ENCODE measurements at places on chromosomes 2 and 18.

DNA sequence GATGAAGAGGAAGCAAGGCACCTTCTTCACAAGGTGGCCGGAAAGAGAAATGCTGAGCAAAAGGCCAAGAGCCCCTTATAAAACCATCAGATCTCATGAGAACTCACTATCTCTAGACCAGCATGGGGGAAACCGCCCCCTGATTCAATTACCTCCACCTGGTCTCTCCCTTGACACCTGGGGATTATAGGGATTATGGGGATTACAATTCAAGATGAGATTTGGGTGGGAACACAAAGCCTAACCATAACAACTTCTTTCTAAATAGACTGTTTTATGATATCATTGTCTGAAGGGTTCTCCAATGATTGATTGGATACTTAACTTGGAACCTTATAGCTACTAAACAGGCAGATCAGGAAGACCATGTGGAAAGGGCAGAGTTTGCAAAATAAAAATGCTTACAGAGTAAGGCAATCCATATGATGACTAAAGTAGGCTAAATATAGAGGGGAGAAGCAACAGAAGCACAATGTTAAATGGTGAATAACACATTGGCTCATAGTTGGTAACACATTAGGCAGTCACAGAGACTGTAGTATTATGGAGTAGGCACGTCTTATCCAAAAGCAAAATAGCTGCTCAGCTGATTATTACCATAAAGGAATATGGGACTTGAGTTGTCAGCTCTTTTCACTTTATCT is 179.0 kb downstream of the BARD1 start:
- peak; percentile 37 for DNase-seq

DNA sequence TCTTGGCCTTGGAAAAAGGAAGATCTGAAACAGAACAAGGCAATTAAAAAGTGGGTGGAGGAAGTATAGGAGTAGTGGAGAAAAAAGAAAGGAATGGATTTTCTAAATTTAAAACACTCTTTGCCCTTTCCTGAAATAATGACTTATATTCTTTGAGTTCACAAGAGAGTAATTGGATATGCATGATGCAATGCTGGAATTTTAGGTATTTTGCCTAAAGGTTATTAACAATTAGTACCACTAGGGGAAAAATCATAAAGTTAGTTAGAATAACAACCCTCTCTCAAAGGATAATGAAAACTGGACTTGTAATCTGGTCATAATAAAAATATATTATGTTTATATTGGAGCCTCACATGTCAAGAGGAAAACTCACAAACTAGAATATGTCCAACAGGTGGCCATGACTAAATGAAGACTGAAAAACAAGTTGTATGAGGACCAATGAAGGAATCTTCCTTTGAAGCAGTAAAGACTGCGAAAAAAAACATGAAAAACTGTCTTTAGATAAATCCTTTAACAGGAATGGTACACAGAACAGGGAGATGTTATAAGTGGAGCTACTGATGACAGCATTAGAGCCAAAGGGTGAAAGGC is 281.8 kb downstream of the NCKAP5 start:
- peak; percentile 73 for DNase-seq

DNA sequence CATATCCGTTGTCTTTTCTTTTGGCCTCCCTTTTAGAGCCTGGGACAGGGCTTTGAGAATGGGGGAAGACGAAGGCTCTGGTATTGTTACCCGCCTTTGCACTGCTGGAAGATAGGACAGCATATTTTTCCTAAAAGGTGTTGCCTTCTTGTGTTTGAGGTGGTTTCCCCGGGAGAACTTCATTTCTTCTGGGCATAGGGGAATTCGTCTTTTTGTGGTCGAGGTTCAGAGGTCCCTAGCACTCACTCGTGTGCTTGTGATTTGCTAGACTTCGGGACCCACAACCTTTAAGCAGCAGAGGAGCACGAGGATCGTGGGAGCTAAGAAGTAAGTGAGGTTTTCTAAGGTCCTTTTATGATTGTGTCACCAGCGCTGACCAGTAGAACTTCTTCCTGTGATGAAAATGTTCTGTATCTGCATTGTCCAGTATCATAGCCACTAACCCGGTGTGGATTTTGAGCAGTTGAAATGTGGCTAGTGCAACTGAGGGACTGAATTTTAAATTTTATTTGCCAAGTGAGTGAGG is 611 bp downstream of the ZNF512 start:
- peak; percentile 32 for DNase-seq

GRCh38 chr2:75640621-75641121 is 5.9 kb upstream of the MRPL19 start:
- DNase-seq = peak; percentile 84

DNA sequence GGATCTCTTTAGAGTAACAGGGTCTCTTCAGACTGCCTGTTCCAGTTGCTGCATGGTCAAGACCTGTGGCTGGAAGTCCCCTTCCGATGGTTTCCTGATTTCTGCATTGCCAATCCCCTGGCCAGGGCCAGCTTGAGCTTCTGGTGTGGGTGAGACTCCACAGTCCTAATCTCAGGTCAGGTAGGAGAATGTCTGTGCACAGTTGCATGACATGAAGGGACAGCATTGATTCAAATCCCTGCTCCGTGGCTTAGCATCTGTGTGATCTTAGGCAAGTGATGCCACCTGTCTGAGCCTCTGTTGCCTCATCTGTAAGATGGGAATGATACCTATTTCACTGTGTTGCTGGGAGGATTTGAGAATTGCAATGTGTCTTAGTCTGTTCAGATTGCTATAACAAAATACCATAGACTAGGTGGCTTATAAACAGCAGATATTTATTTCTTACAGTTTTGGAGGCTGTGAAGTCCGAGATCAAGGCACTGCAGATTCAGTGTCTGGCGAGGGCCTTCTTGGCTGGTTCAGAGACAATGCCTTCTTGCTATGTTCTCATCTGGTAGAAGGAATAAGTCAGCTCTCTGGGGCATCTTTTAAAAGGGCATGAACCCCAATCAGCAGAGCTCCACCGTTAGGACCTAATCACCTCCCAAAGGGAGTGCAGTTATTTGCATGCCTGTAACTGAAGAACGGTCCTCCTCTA is 66.2 kb downstream of the ATOH8 start:
- DNase-seq = no peak

DNA sequence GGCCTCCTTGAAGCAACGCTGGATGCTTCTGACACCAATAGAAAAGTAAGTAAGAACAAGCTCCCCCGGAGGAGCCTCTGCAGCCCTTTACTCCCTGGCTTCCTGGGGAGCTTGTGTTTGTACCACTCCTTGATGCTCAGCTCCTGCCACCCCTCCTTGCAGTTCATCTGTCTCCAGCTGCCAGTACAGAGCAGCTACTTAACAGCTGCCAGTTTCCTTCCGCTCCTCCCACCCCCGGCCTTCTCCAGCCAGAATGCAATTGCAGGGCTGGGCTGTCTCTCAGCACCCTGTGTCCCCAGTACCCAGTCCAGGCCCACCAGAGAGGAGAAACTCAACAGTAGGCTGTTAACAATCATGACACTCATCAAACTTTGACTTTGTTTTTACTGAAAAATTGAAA is 109.4 kb downstream of the AOX1 start:
- no peak for DNase-seq

DNA sequence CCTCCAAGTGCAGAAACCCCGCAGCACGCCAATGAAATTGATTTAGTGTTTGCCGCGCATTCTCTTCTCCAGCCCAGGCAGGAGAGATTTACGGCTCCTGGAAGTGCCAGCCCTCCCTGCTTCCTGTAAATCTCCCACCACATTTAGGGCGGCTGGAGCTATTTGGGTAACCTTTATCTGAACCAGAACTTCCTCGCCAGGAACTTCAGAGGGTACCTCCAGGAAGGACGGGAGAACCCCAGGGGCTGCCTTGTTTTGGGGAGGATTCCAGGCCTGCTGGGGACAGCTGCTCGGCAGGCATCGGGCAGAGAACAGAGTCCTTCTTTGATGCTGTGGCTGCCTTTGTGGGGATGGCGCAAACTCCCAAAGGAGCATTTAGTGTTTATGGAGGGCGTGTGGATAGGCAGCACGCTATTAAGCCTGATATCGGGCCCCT is 122.0 kb upstream of the MYCN start:
- no peak for DNase-seq

DNA sequence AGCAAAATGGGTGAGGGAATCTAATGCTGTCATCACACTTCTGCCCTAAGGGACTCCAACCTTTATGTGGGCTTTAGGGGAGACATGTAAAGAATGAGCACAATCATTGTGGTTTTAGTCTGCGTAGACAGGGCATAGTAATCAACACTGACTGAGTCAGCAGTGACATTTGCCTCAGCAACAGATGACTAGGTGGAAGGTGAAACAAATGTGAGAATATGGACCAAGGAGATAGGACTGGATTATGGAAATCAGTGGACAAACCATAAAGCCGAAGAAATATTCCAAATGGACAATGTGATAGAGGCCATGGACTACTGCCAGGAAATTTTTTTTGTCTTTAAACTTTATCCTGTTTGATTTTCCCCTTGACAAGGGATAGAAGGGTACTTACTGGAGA is 83.9 kb downstream of the PDK1 start:
- DNase-seq = peak; percentile 97

- DNase-seq = no peak
Measured at GRCh38 chr2:218746960-218747359, 35.0 kb upstream of the CYP27A1 start.

GRCh38 chr2:66574701-66575624 is 140.0 kb downstream of the MEIS1 start:
- DNase-seq = peak; percentile 91

DNA sequence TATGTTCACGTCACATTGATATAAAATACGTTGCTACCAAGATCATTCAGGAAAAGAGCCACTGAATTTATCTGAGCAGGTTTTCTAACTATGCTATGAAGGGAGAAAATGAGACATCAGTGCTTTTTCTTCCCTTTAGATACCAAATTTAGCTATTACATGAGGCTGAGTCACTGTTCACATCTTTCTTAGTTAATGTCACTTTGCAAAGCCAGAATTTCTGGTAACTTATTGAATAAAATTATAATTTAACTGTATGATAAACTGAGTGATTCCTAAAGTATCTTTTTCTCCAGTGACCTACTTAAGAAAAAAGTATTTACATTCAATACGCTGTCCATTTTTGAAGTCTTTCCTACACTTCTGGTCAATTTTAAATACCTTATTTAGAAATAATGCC is 22.7 kb downstream of the C1D start:
- peak; percentile 42 for DNase-seq

DNA sequence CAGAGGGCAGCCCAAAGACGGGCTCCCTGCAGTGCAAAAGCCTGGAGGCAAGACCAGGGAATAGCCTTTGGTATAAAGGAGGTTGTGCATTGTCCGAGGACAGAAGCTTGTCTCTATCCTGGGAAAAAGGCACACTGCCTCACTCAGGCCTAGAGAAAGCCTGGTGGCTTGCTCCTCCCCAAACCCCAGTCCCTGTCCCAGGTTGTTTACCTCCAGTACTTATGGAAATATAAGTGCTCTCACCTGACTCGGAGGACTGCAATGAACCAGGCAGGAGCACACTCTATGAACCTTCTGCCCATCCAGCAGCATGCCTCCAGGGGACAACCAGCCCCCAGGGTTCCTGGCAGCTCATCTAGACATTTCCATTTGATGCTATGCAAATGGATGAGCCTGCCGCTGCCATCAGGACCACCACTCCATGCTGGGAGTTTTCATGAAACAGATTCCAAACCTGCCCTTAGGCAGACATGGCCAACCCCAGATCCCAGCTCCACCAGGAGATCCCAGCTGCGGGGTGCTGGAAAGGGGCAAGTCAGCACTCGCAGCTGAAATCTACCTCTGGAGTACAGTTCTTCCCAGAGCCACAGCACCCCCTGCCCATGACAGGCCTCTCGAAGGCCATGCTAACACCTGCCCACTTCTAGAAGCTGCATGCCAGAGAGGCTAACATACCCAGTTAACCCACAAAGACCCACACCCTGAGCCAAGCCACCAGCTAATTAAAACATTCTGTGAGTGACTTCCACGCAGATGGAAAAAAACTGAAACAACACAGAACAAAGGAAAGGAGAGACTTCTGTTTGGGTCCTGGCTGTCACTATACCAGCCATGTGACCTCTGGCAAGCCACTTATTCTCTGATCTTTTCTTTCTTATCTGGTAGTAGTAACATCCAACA is 101.7 kb downstream of the TTC32 start:
- no peak for DNase-seq

DNA sequence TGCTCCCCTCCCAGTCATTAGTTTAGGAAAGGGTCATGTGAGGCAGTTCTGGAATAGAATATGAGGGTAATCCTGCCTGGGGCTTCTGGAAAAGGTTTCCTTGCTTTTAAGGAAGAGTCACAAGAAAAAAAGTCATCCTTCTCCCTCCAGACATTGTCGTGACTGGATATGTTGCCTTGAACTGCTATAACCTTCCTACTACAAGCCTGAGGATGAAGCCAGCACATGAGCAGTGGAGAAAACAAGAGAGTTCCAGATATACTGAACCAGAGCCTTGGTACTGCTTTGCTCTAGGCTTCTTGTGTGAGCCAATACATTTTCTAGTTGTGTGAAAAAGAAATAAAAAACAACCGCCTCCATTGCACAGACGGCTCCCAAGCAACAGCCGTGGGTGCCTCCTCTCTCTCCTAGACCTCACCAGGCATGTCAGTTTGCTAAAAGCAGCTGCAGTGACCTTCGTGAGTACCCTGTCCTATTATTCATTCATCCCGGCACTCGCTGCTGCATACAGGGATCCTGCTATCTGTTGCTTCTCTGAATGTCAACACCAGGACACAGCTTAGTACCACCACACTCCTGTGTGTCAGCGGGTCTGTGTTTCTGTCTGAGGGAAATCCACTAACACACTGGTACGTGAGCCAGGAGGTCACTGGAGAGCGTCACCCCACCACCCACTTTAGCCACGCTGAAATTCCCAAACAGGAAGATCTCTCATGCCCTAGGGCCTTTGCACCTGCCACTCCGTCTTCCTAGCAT is 186.7 kb downstream of the KLHL29 start:
- no peak for DNase-seq

GRCh38 chr2:75066121-75066902 is 107.9 kb downstream of the POLE4 start:
- DNase-seq = no peak

- DNase-seq = no peak
Measured at GRCh38 chr2:8244639-8245038, 437.2 kb upstream of the ID2 start.

- DNase-seq = no peak
Measured at GRCh38 chr2:224042191-224042696, 3.2 kb upstream of the SERPINE2 start.

- no peak for DNase-seq
Measured at GRCh38 chr2:186717320-186718007, 23.6 kb downstream of the FAM171B start.

DNA sequence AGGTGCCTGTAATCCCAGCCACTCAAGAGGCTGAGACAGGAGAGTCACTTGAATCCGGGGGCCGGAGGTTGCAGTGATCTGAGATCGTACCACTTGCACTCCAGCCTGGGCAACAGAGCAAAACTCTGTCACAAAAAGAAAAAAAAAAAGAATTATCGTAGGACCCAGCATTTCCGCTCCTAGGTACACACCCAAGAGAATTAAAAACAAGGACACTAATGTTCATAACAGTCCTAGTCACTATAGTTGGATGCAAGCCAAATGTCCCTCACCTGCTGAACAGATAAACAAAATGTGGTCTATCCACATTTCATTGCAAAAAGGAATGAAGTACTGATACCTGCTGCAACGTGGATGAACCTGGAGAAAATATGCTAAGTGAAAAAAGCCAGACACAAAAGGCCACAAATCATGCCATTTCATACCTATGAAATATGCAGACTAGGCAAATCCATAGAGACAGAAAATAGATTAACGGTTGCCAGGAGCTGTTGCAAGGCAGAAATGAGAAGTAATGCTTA is 21.2 kb downstream of the ADRA2B start:
- DNase-seq = no peak
